Osteoblast (primary cell): ENCODE measurements at places on chromosomes 11 and 22. TPM values are rescaled to one million over a fixed set of nuclear protein-coding genes. Genes with fewer than 3 reads are reported as not detected.

Gene CCDC188
- 0.36 and 0.59 TPM in 2 replicates for total RNA-seq

Gene PHRF1
- 23.9 and 27.5 TPM in 2 replicates for total RNA-seq

Gene SYT8
- total RNA-seq, result 0.36 and 0.59 TPM in 2 replicates

Gene NRXN2
- 62.5 and 90.1 TPM in 2 replicates for total RNA-seq

Gene ZBTB16
- total RNA-seq, result under 0.01 TPM in 1 of 2 replicates, not detected in the other

Gene BTBD18
- total RNA-seq, result not detected in 2 replicates

Gene KCNJ11
- total RNA-seq, result under 0.01 TPM in 1 of 2 replicates, not detected in the other

- peak; percentile 21 for DNase-seq
These were observed 124.5 kb downstream of the TRIM44 start for GRCh38 chr11:35787013-35787504.

GRCh38 chr11:129705341-129705740, 110.3 kb upstream of the TMEM45B start:
- DNase-seq, result no peak

DNA sequence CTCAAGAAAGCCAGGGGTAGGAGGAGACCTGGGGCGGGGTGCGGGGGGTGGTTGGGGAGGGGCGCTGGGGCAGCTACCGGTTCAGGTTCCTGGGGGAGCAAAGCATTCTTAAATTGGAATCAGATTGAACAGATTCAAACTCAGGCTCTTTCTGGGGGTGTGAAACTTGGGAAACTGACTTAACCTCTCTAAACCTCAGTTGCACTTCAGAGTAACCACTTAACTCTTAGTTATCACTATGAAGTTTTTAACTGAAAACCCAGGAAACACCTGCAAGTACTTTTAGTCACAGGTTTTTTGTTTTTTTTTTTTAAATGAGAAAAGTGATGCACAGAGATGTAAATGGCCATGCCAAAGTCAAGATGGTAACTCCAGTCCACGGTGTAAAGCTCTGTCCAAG, 72.0 kb downstream of the RCN1 start:
- DNase-seq, result peak; percentile 59

DNA sequence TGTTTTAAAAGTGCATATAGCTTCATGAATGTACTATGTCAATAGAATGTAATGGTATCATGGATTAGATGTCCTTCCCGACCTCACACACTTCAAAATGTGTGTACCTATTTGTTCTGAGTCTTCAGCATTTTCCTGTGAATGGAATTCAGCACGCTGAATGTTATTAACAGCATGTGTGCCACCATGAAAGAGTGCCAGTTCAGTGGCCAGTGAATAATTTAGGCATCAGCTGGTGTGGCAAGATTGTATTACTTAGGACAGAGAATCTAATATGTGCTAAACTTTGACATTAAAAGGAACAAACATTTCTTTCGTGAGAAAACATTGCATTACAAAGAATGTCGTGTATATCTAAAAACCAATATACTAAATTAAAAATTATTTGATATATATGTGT, 46.4 kb downstream of the HIPK3 start:
- DNase-seq, result no peak

GRCh38 chr11:111285189-111286091, 12.9 kb upstream of the POU2AF3 start:
- DNase-seq, result no peak

DNA sequence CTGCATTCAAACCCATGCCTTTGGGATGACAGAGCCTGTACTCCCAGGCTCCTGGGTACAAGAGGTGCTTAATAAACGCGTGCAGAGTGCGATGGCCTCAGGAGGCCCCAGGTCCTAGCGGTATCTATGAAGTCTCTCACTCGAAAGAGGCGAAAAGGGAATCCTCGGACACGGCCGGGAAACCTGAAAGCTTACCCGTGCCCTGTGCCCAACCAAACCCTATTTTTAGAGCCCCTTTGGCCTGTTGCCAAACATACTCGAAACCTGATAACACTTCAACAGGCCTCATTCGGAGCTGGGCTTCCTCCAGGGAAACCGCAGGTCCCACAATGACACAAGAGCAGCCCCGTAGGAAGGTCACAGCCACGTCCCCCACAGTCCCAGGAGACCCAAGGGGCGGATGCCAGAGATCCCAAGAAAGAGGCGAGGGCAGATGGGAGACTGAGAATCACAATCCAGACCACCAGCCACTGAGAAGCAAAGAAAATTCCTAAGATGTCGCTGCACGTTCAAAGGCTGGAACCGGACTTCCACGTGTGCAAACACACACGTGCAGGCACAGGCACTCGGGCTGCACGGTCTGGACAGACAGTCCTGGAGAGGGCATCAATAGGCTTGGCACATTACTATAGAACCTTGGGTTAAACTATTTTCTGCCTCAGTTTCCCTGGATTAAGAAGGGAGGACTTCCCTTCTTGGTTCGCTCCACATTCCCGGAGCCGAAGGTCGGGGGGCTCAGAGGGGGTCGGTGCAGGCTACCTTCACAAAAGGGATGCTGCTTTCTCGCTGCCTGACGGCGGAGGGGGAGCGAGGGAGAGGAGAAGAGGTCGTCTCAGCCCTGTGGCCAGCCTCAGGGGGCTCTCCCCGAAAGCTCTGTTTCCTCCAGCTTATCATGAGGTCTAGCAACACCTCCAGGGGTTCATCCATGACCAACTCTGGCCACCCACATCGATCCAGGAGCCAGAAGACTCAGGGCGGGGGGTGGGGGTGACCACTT, 8.2 kb downstream of the PDGFB start:
- peak; percentile 88 for DNase-seq
